DMS53 (cell line): ENCODE measurements at places on chromosomes 1 and 21.

DNA sequence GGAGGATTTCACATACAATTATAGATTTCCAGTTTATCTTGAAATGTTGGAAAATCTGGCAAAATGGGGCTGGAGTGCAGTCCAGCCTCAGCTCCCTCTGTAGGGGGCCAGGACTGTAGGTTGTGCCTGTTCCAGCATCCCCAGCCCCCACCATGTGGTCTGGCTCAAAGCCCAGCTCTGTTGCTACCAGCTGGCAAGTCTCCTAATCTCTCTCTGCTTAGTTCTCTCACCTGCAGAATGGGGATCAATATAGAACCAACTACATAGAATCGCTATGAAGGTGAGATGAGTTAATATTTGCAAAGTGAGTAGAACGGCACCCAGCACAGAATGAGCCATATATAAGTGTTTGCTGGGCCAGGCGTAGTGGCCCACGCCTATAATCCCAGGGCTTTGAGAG is 50.0 kb upstream of the TARDBP start:
- DNase-seq: peak; percentile 91

DNA sequence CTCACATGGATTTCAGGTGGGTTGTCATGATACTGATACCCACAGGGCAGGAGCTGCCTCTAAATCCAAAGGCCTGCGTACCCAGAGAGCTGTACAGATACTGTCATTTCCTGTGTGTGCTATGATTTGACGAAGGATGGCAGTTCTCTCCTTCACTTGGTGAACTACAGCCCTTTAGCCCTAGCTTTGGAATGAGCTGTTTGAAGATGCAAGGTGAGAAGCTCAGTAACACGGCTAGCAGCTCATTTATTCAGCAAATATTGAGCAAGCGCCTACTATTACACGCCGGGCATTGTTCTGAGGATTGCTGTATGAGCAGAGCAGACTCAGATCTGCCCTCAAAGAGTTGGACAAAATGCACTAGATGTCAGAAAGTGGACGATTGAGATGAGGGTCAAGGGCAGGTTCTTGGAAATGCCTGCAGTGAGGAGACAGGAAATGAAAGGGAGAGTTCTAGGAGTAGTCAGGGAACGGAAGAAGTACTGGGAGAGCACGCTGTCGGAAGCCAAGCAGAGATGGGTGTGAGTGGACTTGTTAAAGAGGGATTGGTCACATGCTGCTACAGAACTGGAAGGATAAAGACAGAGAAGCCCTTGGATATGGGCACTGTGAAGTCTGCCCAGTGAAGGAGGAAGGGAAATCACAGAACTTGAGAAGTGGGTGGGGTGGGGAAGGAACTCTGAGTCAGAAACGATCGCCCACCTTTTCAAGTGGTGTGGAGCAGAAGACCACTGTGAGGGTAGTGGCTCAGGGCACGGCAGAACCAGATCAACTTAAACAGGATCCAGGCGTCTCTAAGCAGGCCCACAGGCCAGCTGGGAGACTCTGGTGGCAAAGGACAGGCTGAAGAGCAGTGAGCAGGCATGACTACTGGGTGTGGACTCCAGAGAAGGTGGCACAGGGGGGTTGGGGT is 7.1 kb downstream of the PTGFRN start:
- DNase-seq: no peak

- DNase-seq: no peak
These were observed 4.2 kb downstream of the FABP3 start for GRCh38 chr1:31368611-31369107.

- DNase-seq: no peak
These were observed 9.1 kb downstream of the AHDC1 start for GRCh38 chr1:27594564-27595510.

- no peak for DNase-seq
These were observed 21.0 kb upstream of the FUCA1 start for GRCh38 chr1:23889074-23889473.

DNA sequence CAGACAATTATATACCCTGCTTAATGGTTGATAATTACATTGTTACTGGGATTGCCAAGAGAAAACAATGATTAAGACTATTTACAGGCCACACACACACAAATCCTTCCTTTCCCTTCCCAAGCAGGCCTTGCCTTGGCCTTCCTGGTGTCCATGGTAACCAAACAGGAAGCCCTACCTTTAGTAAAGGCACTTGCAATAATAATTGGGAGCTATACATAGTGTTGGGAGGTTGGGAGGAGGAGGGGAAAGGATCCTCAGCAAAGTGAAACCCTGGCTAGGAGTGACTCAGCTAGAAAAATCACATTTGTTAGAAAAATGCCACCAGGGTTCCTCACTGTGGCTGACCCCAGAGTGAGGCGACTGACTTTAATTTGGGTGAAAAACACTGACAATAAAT is 122.3 kb upstream of the ADAR start:
- DNase-seq: peak; percentile 97

DNA sequence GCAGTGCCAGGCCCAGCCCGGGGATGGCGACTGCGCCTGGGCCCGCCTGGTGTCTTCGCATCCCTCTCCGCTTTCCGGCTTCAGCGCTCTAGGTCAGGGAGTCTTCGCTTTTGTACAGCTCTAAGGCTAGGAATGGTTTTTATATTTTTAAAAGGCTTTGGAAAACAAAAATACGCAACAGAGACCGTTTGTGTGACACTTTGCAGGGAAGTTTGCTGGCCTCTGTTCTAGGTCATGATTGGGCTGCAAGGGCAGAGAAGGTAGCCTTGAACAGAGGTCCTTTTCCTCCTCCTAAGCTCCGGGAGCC is 719 bp downstream of the SOD1 start:
- DNase-seq: no peak

DNA sequence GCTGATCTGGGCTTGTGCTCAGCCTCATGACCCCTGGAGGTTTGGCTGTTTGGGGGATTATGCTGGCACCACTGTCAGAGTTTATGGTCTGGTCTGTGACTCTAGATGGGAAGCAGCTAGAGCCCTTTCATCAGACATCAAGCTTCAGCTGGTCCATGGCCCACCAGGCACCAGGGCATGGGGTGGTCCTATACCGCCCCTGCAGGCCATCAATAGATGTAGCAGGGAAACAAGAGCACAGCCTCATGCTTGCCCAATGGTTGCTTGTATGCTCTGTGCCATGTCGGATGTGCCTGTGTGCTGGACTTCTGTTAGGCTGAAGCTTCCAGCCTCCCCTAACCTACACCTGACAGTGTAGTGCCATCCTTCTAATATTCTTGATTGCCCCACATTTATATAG is 71.1 kb upstream of the CD34 start:
- DNase-seq: peak; percentile 45

GRCh38 chr1:56758135-56758534 is 61.1 kb downstream of the FYB2 start:
- peak; percentile 85 for DNase-seq

- no peak for DNase-seq
These were observed 65.3 kb upstream of the PPP2R5A start for GRCh38 chr1:212219679-212220463.

- no peak for DNase-seq
These were observed 9.3 kb upstream of the FCRL1 start for GRCh38 chr1:157829210-157829609.

DNA sequence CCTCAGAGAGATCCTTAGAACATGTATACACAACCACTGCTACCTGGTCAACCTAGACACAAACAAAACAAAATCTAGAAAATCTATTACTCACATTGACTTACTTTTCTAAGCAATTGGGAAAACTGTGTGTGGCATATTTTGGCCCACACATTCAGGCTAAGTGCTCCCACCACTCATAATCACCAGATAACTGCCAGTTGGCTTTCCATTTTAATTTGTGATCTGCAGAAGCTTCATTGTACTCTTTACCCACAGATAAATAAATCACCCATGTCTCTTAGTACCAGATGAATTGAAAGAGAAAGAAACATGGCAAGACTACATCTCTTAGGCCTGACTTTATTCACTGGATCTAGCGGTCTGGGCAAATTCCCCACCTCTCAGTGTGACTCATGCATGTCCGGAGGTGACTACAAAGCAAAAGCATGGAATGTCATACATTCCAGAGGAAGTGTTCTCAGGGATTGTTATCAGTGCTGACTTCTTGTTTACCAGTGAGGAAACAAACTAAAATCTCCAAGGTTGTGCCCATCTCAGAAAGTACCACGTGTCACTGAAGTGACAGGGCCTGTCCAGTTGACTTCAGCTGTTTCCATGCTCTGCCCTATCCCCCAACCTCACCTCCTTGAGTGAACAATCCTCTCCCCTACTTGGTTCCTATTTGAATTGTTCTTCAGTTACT is 52.4 kb upstream of the BCL10 start:
- DNase-seq: peak; percentile 48

GRCh38 chr1:115411371-115412063 is 73.5 kb upstream of the NGF start:
- DNase-seq: peak; percentile 58

DNA sequence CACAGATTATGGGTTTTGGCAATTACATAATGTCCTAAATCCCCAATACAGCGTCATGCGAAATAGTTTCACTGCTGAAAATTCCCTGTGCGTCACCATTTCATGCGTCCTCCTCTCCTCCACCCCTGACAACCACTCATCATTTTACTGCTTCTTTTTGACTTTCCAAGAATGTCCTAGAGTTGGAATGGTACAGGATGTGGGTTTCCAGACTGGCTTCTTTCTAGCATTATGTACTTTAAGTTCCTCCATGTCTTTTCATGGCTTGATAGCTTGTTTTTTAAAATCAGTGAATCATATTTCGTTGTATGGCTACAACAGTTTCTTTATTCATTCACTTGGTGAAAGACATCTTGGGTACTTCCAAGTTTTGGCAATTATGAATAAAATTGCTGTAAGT is 7.4 kb downstream of the NBPF3 start:
- DNase-seq: no peak

DNA sequence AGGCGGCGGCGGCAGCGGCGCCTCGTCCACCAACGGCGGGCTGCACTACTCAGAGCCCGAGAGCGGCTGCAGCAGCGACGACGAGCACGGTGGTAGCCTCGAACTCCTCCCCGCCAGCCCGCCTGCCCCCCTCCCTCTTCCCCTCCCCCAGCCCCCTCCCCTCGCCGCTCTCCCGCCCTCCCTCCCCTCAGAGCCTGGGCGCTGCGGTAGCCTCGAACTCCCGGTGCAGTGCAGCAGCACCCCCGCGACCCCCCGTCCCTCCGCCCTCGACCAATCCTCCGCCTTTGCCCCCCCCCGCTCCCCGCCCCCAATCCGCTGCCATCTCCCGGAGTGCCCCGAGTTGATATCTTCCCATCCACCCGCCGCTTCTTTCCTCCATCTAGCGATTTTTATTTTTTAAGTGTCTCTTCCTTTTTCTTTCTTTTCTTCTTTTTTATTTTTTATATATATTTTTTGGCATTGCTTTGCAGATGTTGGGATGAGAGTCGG is 516 bp downstream of the RCOR3 start:
- DNase-seq: peak; percentile 91

- peak; percentile 94 for DNase-seq
These were observed 9.5 kb downstream of the RNU1-2 start for GRCh38 chr1:16905110-16905867.

- no peak for DNase-seq
These were observed 65.2 kb upstream of the TRABD2B start for GRCh38 chr1:48062353-48062752.

DNA sequence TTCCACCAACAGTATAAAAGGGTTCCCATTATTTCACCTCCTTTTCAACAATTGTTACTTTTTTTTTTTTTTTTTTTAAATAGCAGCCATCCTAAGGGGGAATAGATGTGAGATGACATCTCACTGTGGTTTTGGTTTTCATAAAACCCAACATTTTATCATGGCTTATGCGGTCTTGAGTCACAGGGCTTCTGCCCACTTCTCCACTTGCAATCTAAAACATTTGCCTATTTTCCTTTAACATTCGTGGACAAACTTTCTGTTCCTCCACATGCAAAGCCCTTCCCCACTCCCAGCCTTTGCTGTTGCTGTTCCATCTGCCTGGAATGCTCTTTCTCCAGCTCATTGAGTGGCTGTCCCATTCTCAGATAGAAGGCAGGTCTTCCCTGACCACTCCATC is 239.7 kb upstream of the KCNK2 start:
- no peak for DNase-seq

DNA sequence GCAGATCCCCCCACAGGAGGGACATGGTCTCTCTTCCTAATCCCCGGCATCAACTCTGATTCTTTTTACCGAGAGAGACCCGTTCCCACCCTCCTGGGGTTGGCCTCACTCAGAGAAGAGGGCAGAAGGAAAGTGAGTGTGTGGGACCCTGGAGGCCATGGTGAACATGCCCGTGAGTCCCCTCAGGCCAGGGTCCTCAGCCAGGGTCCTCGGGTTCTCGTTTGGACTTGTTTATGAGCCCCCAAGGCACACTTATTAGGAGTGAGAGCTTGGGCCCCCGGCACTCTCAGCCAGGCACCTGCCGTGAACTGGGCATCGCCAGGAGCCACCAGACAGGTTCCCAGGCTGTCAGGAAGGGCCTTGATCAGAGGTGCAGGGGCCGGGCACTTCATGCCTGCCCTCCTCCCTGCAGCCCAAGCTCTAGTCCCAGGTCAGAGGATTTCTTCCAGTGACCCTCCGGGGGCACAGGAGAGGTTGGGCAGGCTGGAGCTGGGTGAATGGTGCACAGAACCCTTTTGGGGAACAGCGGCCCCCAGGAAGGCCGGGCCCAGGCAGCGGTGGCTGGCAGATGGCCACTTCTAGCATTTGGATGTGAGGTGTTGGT is 122.6 kb downstream of the CRYAA start:
- no peak for DNase-seq

DNA sequence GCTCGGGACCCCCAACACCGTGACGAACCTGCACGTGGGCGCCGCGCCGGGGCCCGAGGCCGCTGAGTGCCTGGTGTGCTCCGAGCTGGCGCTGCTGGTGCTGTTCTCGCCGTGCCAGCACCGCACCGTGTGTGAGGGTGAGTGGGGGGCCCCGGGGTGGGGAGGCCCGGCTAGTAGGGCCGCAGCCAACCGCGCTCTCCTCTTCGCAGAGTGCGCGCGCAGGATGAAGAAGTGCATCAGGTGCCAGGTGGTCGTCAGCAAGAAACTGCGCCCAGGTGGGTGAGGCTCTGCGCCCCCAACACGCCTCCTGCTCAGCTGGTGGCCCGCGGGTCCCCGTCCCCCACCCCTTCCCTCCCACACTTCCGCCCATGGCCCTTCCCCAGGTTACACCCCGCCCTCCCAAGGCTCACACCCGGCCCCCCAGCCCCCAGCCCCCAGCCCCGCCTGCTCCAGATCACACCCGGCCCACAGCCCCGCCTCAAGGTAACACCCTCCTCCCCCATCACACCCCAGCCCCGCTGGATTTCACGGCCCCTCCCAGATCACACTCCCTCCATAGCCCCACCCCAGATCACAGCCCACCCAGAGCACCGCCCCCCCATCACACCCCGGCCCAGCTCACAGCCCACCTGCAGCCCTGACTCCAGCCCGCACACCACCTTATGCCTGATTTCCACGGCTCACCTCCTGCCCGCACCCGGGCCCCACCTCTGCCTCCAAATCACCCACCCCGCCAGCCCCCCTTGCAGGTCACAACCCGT is 2.4 kb upstream of the MMP23B start:
- no peak for DNase-seq

- no peak for DNase-seq
These were observed 1105.0 kb downstream of the PLA2G4A start for GRCh38 chr1:187933562-187934419.

GRCh38 chr1:39984951-39985350 is 30.0 kb downstream of the MFSD2A start:
- no peak for DNase-seq
